ENCODE measurements at places on chromosomes 6 and 20.

DNA sequence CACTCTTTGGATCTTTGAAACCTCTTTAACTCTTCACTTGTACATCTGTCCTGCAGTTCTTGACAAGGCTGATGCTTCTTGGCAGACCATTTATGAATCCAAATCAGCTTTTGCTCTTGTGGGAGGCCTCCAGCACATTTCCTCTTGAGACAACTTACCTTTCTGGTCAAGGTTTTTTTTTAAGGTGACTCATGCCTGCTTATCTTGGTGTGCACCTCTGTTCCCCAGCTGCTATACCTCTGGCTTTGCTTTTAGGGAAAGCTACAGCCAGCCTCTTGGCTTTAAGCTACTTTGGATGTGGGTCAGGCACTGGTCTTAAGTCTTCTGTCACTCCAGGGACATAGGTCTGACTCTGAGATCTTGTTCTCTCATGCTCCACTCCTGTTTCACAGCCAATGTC is 106.5 kb downstream of the PHF3 start:
- DNase-seq = no peak

- DNase-seq = no peak
These were observed 63.0 kb upstream of the CD2AP start for GRCh38 chr6:47414423-47415167.

DNA sequence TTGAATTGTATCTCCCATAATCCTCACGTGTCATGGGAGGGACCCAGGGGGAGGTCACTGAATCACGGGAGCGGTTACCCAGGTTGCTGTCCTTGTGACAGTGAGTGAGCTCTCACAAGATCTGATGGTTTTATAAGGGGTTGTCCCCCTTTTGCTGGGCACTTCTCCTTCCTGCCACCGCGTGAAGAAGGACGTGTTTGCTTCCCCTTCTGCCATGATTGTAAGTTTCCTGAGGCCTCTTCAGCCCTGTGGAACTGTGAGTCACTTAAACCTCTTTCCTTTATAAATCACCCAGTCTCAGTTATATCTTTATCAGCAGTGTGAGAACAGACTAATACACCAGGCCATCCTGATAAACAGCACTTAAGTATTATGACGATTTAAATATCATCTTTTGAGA is 9.0 kb upstream of the MRGBP start:
- DNase-seq = no peak

DNA sequence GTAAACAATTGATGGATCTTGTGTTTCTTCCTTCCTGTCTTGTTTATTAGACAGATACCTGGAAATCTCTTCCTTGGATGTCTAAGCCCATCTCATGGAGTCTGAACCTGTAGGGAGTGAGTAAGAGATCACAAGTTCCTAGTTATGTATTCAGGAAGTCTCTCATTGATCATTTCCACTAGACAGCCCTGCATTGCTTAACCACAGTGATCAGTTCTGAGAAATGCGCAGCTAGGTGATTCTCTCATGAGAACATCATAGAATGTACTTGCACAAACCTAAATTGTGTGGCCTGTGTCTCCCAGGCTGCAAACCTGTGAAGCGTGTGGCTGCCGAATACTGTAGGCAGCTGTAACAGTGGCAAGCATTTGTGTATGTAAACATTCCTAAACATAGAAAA is 39.1 kb downstream of the FAM120B start:
- DNase-seq = no peak

- DNase-seq = no peak
These were observed 320.3 kb downstream of the BMP2 start for GRCh38 chr20:7087803-7088202.

DNA sequence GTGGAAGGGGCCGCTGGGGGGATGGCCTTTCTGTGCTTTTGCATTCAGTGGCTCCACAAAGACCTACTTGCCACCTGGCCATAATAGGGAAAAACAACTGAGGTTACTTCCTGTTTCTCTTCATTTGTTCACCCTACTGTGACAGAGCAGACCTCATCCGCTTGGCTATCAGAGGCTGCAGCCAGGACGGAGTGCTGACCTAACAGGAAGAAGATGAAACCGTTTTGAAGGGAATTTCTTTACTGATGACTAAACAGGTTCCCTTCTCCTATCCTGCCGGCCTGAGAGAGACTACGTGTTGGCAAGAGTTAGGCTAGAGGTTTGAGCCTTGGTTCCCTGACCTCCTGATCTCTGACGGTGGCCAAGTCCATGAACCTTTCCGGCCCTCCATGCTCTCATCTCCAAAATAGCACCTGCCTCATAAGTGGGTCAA is 21.3 kb downstream of the PRR18 start:
- DNase-seq = no peak

DNA sequence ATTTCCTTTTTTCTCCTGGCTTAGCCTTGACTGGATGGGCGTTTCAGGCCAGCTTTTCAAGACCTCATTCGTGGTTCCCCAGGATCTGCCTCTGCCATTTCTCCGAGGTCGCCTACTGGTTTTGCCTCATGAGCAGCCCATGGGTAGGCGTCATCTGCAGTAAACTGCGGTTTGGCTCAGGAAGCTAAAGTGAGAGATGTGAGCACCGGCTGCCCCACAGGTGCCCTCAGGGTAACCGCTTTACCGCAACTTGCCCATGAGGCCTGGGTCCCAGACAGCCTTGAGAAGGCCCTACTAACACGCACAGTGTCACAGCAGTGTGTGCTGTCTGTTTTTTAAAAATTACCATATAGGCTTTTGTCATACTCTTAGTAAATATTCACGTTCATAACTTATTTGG is 53.4 kb upstream of the TBXT start:
- DNase-seq = no peak

- DNase-seq = no peak
These were observed 5.4 kb downstream of the NPBWR2 start for GRCh38 chr20:64101731-64102621.

DNA sequence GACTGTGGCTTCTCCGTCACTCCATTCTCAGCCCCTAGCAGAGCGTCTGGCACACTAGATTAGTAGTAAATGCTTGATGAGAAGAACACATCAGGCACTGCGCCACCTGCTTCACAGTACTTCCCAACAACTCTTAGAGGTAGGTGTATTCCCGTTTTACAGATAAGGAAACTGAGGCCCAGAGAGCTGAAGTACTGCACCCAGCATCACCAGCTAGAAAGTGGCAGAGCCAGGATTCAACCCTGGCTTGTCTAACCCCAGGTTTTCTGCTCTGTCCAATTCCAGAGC is 3.5 kb downstream of the PRND start:
- DNase-seq = no peak

- no peak for DNase-seq
These were observed 130.3 kb downstream of the SMOC2 start for GRCh38 chr6:168571268-168571667.

GRCh38 chr6:27158316-27158643 is 89.2 kb upstream of the PRSS16 start:
- no peak for DNase-seq

GRCh38 chr6:6694825-6695624 is 106.5 kb downstream of the LY86 start:
- DNase-seq = no peak

DNA sequence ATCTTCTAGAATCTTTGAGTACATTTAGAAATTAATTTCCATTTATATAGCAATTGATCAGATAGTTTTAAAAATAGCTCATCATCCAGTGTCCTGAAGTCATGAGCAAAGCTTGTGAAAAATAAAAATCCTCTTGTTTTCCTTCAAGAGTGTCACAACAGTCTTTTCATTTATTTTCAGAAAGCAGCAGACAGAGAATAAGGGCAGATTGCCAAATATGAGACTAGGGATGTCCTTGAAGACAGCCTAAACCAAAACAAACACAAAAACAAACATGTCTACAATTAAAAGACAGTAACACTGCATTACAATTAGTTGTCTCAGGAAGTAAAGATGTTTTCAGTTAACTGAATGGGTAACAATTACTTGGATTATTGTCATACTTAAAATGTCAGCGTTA is 682.8 kb downstream of the TFAP2A start:
- DNase-seq = no peak

DNA sequence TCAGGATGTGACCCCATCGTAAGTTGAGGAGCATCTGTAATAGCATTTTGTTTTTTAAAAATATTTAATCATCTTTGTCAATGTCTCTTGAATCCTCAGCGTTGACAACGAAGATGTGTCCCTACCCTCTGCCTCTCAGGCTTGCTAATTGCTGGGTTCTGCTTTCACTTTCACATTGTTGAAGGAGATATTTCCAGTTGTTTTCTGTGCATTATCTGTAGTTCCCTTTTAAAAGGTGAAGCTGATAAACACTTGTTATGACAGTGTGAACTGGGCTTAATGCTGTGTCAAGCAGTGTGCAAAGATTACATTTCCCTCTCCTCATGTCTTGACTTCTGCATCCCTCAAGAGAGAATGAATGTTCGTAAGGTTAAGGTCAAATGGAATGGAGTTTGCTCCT is 54.9 kb downstream of the CSE1L start:
- DNase-seq = no peak

GRCh38 chr6:19413323-19413722 is 423.8 kb upstream of the ID4 start:
- DNase-seq = no peak

GRCh38 chr6:30884521-30885480 is 482 bp downstream of the DDR1 start:
- DNase-seq = no peak

GRCh38 chr6:159487636-159488035 is 205.4 kb downstream of the SOD2 start:
- no peak for DNase-seq

DNA sequence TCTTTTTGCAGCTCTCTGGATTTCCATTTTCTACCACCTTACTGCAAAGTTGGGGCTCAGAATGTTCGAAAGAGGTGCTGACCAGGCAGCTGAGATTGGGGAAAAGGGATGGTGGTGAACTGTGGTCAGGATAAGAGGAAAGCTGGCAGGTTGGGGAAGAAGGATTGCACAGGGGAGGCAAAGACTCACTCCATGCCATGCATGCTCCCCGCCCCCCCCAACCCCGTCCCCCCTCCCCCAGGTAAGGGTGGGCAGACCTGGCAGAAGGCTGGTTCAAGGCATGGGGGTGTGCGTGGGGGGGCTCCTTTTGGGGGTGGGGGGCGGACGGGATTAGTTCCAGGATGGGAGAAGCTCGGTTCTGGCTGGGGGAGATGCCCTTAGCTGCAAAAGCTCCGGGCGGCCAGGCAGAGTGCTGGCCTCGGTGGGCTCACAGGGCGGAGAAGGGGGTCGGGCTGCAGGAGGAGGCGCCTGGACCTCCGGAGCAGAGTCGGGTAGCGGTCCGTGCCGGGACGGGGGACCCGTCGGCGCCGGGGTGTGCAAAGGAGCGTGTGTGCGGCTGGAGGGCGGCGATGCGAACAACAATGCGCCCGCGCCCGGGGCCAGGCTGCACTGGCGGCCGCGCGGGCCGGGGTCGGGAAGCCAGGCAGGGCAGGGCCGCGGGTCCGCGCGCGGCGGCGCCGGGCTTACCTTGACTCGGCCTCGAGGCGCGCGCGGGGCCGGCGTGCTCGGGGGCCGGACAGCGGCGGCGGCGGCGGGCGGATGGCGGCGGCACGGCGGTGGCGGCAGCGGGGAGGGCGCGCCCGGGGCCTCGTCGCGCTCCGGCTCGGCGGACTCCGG is 880 bp downstream of the ADNP start:
- no peak for DNase-seq

DNA sequence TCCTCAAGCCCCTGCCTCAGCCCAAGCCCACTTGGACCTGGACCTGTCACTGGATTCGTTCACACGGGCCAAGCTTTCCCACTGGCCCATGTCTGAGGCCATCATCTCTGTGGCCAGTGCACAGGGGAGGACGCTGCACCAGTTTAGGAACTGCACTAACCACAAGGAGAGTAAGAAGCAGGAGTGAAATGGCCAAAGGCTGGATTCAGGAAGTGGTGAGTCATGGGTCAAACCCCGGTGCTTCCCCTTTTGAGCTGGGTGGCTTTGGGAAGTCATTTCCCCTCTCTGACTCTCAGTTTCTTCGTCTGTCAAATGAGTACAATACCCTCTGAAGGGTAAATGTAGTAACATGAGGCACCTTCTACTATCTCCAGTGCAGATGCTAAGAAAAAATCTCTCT is 87.9 kb downstream of the CD40 start:
- no peak for DNase-seq

DNA sequence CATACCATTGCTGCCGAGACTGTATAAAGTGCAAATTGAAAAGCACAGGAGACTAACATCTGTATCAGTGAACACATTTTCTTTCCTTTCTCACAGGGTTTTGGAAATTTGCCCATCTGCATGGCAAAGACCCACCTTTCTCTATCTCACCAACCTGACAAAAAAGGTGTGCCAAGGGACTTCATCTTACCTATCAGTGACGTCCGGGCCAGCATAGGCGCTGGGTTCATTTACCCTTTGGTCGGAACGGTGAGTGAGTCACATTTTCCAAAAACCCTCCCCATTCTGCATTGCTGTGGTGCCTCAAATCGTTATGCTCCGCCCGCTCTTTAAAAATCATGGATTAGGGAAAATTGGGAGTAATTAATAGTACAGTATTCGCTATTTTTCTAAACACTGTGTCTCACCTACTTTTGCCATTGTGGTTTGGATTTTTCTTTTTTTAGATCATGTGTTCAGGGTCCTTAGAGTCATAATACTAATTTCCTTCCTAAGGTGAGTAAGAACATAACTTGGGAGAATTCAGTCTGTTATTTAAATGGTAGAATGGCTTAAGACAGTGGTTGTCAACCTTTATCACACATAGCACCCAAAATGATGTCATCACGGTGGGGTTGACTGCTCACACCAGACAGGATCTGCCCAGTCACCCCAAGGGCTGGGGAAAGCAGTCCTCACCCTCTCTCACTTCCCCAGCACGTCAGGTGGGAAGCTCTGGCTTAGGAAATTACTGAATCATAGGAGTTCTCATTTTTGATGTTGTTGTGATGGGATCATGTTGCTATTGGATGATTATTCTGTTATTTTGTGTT is 171.6 kb downstream of the MTHFD1L start:
- DNase-seq = no peak

- DNase-seq = no peak
These were observed 116.9 kb downstream of the TRERF1 start for GRCh38 chr6:42334870-42335269.

- DNase-seq = no peak
These were observed 18.0 kb downstream of the TFEB start for GRCh38 chr6:41717392-41717736.

- no peak for DNase-seq
These were observed 1.3 kb downstream of the TAP1 start for GRCh38 chr6:32852018-32852843.

DNA sequence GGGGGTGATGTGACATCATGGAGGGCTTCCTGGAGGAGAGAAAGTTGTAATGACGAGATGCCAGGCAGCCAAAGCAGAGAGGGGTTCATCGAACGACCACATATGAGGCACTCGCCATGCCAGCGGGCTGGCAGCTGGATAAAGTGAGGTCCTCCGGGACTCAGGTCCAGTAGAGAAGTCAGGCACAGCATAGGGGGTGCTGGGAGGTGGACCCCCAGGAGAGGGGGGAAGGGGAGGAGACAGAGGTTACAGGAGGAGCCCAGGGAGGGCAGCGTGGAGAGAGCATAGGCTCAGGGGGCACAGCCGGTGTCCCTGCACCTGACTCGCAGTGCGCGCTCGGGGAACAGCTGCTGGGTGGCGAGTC is 174.7 kb downstream of the BMP7 start:
- no peak for DNase-seq

- peak; percentile 30 for DNase-seq
These were observed 92.1 kb downstream of the TASP1 start for GRCh38 chr20:13546497-13547131.

- DNase-seq = no peak
These were observed 86.0 kb upstream of the TPD52L1 start for GRCh38 chr6:125067552-125067951.

GRCh38 chr6:34369385-34369784 is 23.1 kb downstream of the NUDT3 start:
- DNase-seq = no peak

GRCh38 chr6:44217332-44218143 is 812 bp downstream of the MYMX start:
- no peak for DNase-seq
